Inflammatory macrophage (primary cell): ENCODE measurements at places on chromosomes 2 and 18.

DNA sequence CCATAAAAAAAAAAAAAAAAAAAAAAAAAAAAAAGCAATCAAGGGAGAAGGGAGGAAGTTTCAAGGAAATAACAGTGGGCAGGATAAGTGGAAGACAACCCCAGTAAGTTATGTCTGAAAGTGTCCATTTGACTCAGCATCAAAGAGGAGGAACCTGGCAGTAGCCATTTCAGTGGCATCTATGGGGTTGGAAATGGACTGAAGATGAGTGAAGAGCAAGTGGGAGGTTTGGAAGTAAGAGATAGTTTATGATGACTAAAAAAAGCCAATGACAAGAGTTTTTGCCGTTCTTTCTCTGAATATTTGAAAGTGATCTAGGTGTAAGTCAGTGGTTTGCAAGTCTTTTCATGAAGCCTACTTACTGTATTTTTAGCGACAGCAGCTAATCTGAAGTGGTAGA, 9.2 kb upstream of the SELENOI start:
- no peak for DNase-seq

DNA sequence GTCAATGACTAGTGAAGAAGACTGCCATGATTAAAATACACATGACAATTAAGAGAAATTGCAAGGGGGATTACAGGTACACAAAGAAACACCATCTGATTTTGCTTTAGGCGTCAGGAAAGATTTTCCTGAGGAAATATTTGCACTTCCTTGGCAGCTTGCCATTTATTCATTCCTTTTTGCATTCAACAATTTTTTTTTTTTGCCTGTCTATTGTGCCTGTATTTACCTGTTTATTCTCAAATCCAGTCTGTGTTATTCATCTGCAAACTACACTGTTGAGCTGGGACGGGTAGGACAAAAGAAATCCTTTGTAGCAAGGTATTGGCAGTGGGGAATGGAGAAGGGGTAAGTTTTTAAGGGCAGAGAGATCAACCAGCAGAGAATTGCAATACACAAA, 31.8 kb downstream of the SMAD2 start:
- DNase-seq, result no peak

DNA sequence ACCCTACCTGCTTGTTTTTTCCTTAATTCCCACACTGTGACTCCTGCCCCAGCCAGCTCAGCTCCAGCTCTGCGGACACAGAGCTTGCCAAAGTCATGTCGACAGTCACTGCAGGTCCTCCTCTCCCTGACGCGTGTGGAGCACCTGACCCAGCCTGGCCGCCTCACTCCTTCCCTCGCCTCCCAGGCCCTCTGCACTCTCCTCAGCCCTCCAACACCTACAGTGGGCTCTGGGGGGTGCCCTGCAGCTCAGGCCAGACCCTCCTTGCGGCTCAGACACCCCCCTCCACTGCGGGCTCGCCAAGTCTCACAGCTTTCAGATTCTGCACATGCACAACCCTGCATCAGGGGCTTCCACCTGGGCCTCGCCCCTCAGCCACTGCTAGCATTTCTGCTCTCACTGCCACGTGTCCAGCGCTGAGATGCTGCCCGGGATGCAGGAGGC, 68.3 kb downstream of the NDUFA10 start:
- no peak for DNase-seq

DNA sequence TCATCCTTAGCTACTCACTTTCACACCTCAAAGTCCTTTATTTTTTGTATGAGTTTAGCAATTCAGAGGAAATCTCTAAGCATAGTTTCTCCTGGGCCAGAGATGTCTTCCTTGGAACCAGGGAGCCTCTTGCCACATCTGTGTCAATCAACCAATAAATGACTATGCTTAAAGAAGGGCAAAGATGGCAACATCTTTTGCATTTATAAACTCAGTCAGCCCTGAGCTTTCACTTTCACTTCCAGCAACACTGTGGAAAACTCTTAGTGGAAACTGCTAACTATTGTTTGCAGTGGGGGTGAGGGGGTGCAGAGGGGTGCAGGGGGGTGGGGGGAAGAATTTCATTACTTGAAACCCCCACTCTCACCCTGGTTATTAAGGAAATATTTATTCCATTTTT, 3.4 kb downstream of the ACVR1C start:
- no peak for DNase-seq

DNA sequence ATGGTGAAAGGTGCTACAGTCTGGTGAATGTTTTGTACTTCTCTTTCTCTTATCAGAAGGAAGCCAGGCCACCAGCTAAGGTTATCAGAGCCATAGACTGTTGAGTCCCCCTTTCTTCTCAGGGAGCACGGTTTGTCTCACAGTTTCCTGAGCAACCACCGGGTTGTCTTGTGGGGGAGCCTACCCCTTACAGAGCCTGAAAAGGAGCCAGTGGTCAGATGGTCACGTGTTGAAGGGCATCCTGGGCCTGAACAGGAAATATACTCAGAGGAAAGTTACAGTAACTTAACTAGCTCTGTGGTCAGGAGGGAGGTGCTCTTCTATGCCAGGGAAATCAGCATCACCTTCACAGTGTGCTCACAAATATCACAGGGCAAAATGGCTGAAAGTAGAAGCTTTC, 11.6 kb downstream of the CD28 start:
- no peak for DNase-seq

DNA sequence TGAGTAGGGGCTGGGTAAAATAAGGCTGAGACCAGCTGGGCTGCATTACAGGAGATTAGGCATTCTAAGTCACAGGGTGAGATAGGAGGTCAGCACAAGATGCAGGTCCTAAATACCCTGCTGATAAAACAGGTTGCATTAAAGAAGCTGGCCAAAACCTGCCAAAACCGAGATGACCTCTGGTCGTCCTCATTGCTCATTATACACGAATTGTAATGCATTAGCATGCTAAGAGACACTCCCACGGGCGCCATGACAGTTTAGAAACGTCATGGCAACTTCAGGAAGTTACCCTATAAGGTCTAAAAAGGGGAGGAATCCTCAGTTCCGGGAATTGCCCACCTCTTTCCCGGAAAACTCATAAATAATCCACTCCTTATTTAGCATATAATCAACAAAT, 132.2 kb downstream of the ARL4C start:
- DNase-seq, result no peak

DNA sequence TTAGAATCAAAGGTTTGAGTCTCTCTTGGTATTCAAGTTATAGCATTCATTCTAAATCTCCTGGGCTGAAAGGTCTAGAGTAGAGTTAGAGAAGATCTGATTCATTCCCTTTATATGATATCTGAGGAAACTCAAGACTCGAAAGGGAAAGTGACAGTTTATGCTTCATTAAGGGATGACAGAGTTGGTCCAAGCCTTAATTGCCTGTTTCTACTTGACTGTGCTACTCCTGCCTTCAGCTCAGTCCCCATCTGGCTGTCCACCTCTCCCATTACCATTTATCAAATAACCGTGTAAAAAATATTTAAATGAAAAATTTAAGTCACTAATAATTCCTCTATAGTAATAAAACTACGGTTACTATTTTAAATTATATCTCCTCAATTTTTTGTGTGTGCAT, 537.1 kb upstream of the MEX3C start:
- DNase-seq, result no peak

GRCh38 chr18:77262643-77263465, 13.2 kb downstream of the GALR1 start:
- no peak for DNase-seq

DNA sequence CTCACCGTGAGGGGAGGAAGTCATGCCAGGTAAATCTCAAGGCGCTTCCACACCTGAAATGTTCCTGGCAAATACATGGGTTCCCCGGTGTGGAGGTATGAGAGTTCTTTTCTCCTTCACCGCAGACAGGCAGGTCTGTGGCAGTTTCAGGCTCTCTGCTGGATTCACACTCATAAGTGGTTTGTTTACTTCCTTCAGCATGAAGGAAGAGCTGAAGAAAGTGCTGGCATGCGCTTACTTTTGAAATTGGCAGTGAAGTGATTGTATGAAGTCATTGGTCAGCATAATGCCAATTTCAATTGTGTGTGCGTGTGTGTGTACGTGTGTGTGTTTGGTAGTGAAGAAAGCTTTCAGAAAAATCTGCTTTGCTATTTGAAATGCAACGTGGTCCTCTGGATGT, 43.4 kb downstream of the RNF144A start:
- no peak for DNase-seq

DNA sequence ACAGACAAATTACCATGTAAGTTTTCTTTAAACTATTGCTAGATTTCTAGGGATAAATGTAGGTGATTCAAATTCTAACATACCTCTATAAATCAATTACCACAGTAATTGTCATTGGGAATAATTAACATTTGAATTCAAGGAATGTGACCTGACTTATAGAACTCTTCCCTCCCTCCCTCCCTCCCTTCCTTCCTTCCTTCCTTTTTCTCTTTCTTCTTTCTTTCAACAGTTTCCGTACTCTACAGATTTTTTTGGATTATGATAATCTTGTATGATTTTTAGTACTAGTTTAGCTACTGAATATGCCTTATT, 18.2 kb upstream of the FTCDNL1 start:
- no peak for DNase-seq

GRCh38 chr2:182941919-182942318, 75.5 kb upstream of the FRZB start:
- no peak for DNase-seq

- no peak for DNase-seq
Measured at GRCh38 chr2:223262946-223263345, 211.0 kb downstream of the KCNE4 start.

GRCh38 chr2:45182667-45183295, 173.5 kb upstream of the SIX2 start:
- DNase-seq, result no peak

GRCh38 chr2:119487434-119488244, 36.6 kb downstream of the SCTR start:
- DNase-seq, result no peak

GRCh38 chr2:58913082-58913726, 672.1 kb upstream of the FANCL start:
- DNase-seq, result no peak

- peak; percentile 40 for DNase-seq
Measured at GRCh38 chr2:152047824-152048471, 50.9 kb downstream of the CACNB4 start.

- DNase-seq, result no peak
Measured at GRCh38 chr2:205052781-205053180, 507.5 kb downstream of the PARD3B start.

DNA sequence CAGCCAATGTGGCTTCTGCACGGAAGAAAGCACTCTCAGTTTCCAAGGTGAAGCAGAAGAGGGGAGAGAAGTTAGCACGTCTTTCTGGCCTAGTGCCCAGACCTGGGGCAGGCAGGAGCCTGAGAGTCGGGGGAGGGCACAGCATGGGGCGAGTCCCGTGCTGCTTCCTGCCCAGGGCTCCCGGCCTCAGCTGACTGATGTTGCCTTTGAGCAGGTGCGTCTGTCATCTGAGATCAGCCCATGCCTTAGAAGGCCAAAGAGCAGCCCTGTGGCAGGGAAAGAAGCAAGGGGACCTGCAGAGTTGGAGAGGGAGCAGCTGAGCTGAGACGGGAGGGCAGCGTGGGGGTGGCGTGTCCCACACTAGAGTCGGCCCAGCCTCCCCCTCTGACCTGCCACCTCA, 3.3 kb downstream of the KCNIP3 start:
- peak; percentile 22 for DNase-seq

DNA sequence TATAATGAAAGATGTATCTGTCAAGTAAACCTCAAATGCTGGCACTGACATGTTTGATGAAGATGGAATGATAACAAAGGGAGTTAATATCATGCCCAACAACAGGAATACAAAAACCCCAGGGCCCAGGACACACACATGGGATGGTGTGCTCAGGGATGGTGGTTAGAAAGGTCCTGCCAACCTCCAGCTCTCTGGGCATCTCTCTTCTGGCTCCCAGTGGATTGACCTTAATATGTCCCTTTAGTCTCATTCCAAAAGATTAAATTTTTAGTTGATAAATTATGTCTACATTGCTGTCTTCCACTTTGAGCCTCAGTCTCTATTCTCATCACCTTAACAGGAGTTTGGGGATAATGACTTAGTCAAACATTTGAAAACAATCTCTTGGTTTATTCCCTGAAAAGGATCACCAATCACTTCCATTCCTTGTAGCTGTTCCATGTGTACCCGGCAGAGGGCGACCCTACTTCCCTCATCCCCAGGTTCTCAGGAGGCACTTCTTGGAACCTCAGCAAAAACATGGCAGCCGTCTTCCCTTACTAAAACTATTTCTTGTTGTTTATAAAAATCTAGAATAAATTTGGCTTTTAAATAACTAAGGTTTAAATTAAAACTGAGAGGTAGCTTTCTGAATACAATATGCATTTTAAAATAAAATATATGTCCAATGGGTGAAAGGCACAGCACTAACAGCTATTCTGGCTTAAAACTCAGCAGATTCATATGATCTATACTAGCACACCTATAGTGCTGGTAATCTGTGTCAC, 29.6 kb downstream of the MCEE start:
- DNase-seq, result peak; percentile 64
